ENCODE measurements at places on chromosomes 7 and 10.

DNA sequence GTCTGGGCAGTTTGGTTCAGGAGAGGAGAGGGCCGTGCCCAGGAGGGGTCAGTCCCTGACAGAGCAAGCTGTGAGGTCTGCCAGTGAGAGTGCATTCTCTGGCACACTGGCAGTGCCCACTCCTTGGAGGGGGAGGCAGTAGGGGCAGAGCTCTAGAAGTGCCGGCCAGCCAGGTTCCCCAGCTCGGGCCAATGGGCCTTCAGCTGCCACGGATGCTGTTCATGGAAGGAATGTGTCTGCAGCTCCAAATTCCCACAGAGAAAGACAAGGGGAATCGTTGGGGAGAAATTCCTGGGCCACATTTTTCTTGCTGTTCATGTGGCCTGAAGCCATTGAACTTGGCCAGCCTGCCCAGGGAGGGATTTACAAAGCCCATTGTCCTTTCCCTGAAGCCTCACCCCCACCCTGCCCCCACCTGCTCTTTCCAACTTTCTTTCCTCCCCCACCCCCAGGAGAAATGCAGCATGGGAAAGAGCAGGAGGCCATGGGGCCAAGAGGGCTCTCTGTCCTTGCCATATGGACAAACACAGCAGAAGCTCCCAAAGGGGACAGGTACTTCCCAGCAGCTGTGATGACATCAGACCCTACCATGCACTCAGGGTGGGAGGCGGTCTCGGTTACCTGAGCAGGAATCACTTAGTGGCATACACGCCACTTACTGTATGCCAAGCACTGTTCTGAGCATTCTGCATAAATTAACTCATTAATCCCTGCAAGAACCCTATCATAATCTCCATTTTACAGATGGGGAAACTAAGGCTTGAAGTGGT, 70.7 kb downstream of the ARHGAP22 start:
- no peak for DNase-seq

GRCh38 chr10:111206521-111206920, 129.7 kb downstream of the ADRA2A start:
- no peak for DNase-seq

- DNase-seq, result no peak
Measured at GRCh38 chr10:125976960-125977605, 80.7 kb downstream of the FANK1 start.

- DNase-seq, result no peak
Measured at GRCh38 chr7:101212014-101212413, 5.4 kb downstream of the PLOD3 start.

- DNase-seq, result no peak
Measured at GRCh38 chr10:98276311-98276710, 8.3 kb upstream of the LOXL4 start.

- DNase-seq, result no peak
Measured at GRCh38 chr10:4830551-4830950, 4.5 kb downstream of the AKR1E2 start.

DNA sequence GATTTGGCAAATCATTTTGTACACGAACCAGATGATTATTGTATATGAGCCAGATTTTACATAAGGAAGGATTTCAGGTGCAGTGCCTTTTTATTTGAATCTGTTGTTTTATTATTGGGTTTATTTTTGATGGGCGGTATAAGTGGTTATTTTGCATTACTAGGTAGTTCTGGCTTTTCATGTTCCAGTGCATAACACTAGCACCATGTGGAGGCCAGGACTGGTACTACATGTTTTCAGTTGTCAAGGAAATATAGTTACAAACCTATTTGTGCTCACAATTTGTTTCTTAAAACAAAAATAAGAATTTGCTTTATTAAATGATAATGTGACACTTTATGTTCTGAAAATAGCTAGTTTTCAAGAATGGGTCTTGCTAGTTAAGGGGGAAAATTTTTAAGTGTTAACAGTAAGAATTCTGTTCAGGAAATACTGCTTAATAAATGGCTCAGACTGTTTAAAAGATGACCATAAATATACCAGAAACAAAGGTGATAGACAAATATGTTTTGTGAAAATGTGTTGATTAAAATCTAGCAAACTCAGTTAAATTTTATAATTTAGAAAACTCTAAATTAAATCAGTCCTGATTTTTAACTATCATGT, 7.1 kb upstream of the SEMA3E start:
- no peak for DNase-seq

GRCh38 chr7:16484453-16485158, 19.1 kb upstream of the SOSTDC1 start:
- no peak for DNase-seq

DNA sequence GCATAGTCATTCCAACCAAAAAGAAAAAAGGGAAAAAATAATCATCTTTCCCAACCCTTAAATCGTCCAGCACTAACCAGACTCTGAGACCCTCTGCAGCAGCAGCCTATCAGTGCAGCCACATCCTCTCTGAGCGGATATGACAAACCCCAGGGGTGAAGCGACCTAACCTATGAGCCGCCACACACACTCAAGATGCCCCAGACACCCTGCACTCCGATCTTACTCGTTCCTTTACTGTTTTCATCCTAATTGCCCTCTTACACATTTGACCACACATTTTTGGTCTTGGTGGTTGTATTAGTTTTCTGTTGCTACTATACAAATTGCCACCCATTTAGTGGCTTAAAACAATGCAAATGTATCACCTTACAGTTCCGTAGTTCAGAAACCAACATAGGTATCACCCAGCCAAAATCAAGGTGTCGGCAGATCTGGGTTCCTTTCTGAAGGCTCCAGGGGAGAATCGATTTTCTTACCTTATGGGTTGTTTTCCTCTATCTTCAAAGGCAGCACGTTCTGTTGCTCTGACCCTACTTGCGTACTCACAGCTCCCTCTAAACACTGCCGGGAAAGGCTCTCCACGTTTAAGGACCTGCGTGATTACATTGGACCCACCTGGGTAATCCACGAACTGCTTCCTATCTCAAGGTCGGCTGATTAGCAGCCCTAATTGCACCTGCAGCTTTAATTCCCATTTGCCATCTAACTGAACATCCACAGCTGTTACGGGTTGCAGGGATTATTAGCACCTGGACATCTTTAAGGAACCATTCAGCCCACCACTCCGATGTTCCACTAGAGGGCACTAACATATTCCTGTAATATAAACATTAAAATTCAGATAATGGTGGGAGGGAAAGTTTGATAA, 37.3 kb upstream of the PRSS1 start:
- no peak for DNase-seq

- no peak for DNase-seq
Measured at GRCh38 chr7:77940647-77941046, 142.1 kb downstream of the PHTF2 start.

DNA sequence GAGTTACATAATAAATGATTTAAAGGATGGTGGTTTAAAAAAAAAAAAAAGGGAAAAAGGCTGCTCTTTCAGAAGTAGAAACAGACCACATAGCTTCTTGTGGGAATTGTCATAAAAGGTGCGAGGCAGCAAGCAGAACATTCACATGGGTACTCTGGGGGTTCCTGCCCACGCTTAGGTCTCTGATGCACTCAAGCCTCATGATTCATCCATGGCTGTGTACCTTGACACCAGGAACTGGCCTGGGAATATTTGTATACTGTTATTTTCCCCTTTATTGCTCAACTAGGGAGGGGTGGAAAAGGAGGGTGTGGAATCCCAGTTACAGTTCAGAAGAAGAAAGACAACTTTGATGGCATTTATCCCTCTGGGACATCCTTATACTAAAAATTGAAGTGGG, 4.0 kb downstream of the PON2 start:
- no peak for DNase-seq

DNA sequence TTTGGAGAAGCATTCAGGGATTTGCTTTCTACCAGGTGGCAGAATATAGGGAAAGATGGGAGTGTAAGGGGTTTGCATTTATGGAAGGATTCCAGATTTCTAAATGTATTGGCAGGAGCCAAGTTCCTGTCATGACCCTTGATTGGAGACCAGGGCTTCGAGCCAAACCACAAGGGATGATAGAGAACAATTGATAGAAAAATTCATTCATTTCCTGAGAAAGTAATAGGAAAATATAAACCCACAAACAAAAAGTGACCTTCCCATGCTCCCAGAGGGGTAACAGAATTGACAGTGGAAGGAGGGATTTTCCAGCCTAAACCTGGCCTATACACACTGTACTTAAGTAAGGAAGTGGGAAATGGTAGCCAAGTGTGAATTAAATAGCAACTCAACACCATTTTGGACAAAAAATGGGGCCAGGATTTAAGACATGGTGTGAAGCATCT, 22.4 kb upstream of the IFIT2 start:
- no peak for DNase-seq

DNA sequence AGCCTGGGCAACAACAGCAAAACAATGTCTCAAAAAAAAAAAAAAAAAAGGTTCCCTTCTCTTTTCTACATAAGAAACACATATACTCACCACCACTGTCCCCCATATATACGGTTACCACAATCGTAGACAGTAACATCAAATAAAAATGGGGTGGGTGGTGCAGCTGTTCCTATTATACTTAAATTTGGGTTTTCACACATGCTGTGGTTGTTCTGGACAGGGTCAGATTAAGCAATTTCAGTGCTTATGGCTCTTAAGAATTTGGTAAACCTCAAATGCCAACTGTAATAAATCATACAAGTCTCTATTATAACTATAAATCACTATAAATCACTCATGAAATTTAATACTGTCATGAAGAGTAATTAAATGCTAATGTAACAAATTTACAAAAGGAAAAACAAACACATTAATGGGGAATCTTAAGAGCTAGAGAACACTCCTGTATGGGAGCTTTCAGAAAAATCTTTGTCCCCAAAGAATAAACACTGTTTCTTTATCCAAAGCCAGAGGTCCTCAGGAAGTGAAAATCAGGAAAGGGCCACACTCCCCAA, 143.6 kb downstream of the GLI3 start:
- no peak for DNase-seq

DNA sequence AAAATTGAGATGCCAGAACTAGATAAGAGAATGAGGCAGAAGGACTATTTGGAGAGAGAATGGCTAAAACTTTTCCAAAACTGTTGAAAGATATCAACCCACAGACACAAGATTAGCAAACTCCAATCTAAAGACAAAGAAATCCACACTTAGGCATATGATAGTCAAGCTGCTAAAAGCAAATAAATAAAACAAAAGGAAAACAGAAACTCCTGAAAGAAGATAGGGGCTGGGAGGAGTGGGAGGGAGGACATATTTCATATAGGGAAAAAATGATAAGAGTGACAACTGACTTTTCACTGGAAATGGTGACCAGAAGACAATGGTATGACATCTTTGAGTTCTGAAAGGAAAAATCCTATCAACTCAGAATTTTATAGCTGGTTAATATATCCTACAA, 105.4 kb upstream of the ADO start:
- no peak for DNase-seq

DNA sequence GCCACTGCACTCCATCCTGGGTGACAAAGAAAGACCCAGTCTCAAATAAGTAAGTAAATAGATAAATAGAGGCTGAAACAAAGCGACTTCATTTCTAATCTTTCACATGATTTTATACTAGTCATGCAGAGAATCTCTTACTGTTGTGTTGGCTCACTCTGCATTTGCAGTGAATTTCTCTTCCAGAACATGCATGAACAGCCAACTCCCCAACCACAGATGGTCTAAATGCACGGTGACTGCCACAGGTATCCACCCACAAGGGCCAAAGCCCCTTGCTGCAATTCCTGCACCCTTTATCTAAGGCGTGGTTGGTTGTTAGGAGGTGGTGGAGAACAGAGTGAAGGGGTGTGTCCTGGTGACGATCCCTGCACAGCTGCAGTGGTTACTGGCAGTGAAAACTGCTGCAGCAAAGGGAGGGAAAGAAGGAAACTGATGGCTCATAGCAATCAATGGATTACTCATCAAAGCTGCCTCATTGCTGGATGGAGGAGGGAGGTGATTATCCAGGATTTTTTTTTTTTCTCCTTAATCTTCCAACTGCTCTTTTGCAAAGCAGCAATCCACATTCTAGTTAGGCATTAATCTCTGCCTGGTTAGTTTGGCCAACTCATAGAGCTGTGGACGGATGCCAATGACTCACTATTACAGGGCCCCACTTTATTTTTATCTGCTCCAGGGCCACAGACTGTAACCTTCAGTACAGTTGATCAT, 50.6 kb downstream of the PRTFDC1 start:
- no peak for DNase-seq

DNA sequence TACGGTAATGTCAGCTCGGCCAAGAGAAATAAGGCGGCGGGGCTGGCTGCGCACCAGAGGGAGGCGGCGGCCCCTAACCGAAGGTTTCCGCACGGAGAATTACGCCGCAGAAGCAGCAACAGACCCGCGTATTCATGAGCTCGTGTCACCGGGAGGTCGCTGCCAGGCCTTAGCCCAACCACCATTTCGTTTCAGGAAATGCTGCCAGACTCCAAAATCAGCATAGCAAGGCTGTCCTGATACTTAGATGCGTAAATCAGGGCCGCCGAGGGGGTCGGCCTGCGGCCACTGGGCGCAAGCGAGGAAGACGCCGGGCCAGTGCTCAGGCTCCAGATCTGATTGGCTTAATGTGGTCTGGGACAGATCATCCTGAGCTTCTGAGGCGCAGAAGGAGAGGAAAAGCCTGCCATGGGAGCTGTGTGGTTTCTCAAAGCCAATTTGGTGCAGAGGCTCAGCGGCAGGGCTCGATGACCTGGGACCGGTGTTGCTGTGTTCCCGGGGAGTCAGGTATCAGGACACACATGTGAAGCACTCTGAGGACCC, 247.9 kb downstream of the BAMBI start:
- DNase-seq, result no peak

DNA sequence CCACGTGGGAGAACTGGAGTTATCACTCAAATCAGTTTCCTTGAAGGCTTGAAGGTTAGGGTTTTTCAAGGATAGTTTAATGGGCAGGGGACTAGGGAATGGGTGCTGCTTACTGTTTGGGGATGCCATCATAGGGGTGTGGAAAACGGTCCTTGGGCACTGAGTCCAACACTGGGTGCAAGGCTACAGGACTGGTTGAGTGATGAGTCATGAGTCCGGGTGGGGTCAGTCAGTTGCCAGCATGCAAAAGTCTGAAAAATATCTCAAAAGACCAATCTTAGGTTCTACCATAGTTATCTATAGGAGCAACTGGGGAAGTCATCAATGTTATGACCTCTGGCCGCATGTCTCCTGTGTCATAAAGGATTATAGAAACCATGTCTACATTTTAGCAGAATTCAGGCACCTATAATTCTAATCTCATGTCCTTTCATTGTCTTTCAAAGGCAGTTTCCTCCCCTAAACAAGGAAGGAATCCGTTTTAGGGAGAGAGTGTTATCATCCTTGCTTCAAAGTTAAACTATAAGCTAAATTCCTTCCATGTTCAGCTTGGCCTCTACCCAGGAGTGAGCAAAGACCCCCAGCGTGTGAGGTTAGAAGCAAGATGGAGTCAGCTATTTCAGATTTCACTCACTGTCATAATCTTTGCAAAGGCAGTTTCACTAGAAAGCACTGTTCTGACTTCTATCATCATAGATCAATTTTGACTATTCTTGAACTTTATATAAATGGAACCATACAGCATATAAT, 94.5 kb downstream of the COL26A1 start:
- no peak for DNase-seq

DNA sequence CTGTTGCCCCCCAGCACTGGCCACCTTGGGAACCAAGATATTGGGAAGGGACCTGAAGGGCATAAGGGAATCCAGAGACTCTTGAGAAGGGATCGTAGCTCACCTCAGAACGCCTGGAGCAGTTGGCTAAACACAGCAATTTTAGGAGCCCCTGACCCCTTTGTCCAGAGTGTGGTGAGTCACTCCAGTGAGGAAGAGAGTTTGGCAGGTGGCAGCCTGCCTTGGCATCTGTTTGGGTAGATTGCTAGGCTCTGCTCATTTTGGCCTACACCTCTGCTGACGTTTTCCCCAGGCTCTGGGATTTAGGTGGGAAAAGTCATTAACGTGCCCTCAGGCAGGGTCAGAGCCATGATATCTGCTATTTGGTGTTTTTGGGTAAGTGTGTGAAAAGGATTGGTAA, 100.6 kb downstream of the GRB10 start:
- no peak for DNase-seq

GRCh38 chr7:25671111-25671510, 442.8 kb upstream of the NPVF start:
- no peak for DNase-seq

All from tibial nerve (tissue), 4 donors.